ENCODE measurements at places on chromosomes 7 and 10. TPM values are rescaled to one million over a fixed set of nuclear protein-coding genes. Genes with fewer than 3 reads are reported as not detected.

The SYT15 gene
- total RNA-seq, result 3.0 TPM

The ZPBP gene
- not detected for total RNA-seq

The THAP5 gene
- total RNA-seq, result 28.4 TPM

The NEUROD6 gene
- total RNA-seq, result not detected

The ZNF117 gene
- 42.3 TPM for total RNA-seq

The ANKRD16 gene
- total RNA-seq, result 14.7 TPM

The CH25H gene
- total RNA-seq, result not detected

The ARHGAP21 gene
- total RNA-seq, result 117 TPM

The CALML3 gene
- 0.07 TPM for total RNA-seq

The NEUROG3 gene
- not detected for total RNA-seq

The PIK3AP1 gene
- total RNA-seq, result 0.25 TPM

The BRAF gene
- total RNA-seq, result 43.6 TPM

The CYP3A4 gene
- total RNA-seq, result not detected

The SPDYE2 gene
- not detected for total RNA-seq

The PARD3 gene
- 73.4 TPM for total RNA-seq

DNA sequence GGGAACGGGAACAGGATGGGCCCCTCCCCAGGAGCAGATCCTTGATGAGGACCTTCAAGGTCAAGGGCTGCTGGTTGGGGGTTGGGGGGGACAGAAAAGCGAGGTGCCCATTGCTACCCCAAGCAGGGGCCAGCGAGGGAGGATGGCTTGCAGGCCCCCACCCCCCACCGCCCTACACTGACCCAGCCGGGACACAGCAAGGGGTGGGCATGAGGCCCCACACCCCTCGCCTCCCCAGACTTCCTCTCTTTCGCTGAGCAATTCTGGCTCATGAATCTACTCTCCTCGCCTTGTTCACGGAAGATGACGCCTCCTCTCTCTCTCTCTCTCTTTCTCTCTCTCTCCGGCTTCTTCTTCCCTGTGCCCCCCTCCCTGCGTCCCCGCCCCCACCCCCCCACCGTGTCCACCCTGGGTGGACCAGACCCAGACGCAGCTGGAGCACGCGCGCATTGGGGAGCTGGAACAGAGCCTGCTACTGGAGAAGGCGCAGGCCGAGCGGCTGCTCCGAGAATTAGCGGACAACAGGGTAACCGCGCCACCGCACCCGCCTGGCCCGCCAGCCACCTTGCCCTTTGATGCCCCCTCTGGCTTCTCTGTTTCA, 81.1 kb upstream of the GTF2IRD1 start:
- DNase-seq, result no peak

DNA sequence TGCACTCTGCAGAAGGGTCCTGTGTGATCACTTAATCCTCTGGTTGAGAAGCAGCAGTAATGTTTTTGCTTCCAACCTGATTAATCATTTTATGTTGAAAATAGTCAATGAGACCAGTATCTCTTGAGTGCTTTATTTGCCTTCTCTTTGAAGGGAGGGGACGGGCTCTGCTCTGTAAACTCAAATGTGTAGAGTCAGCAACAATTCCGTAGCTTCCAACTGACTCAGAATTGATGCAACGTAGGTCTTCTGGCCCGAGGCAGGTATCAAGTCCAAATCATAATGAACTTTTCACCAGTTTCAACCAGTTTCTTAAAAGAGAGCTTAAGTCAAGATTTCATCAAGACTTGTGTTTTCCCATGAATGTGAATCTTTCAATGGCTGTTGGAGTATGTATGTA, 26.3 kb downstream of the GUSB start:
- DNase-seq, result no peak

DNA sequence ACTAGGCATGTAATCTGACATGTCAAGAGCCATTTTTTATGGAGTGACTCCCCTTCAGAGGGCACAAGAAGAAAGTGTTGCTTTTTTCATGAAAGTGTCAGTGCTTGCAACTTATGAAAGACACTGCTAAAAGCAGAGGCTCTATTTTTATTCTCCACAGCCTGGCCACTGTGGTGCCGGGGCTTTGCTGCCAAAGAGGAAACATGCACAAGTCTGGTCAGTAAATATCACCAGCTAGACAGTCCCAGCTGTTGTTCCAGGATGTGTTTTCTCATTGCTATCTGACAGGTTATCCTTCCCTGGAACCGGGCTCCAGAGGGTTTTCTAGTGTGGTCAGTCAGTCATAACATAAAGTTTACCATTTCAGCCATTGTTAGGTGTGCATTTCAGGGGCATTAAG, 180.7 kb upstream of the PITRM1 start:
- DNase-seq, result no peak

- no peak for DNase-seq
These were observed 225.2 kb upstream of the SH2B2 start for GRCh38 chr7:102061354-102061945.

DNA sequence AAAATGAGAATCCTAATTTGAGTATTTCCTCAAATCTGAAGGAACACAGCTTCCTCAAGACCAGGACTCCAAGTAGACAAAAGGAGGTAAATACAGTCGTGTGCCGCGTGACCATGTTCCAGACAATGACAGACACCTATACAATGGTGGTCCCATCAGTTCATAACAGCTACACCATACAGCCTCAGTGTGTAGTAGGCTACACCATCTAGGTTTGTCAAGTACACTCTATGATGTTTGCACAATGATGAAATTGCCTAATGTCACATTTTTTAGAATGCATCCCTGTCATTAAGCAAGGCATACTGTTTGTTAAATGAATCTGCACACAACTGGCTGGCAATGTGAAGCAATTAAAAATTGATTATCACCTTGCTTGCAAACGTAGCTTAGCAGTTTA, 107.9 kb downstream of the PROSER2 start:
- DNase-seq, result no peak

DNA sequence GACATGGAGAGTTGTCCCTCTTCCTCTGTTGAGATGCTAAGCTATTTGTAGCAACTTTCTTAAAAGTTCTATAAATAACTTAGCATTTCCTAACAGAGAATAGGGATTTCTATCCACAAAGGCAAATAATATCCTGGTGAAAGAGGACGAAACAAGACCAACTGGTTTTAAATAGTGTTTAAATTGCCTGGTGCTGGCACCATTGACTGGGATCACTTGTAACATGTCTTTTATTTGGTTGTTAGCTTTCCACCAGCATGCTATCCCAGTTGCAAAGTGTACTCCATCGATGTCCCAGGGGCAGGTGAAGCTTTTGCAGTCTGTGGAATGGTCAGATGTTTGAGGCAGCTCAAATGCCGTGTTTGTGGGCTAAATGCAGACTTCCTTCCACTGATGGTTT, 3.7 kb downstream of the SUFU start:
- no peak for DNase-seq

- DNase-seq, result no peak
These were observed 6.2 kb downstream of the BZW2 start for GRCh38 chr7:16652240-16652583.

GRCh38 chr10:122503012-122503411, 41.7 kb downstream of the HTRA1 start:
- no peak for DNase-seq

DNA sequence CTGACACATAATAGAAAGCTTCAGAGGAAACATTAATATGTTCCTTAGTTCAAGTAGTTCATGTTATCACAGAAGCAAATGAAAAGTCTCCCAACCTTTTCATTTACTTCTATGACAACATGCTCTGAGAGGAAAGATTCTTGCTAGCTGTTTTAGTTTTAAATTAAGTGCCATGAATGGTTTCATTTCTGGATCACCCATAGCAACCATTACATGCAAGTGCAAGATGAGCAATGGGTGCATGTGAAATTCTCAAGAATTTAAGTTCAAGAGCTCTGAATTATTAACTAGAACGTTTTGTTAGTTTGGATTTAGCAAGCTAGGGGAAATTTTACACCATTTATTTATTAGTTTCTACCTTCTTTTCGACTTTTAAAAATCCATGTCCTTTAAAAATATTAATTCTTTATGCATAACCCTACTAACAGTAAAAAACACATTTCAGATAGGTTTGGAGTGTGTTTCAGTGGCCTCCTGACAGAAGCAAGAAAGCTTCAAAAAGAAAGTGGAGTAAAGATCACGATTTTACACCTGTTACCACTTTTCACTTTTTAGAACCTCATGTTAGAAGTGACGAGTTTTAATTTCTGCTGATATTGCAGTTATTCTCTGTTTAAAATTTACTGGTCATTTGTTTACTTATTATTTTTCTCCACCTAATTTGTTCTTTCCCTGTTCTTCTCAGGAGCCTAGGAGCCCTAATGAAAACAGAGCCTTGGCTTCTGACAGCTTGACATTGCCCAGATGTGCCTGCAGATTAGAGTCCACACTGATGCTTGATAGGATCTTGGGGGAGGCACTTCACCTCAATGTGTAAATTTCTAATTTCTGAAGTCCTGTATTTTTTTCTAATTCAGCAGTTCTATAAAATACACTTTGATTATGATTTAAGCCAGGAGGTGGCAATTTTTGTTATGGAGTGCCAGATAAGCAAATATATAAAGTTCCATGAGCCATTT, 995.3 kb upstream of the PHF14 start:
- DNase-seq, result no peak

GRCh38 chr10:3882855-3883254, 97.8 kb upstream of the KLF6 start:
- DNase-seq, result no peak

DNA sequence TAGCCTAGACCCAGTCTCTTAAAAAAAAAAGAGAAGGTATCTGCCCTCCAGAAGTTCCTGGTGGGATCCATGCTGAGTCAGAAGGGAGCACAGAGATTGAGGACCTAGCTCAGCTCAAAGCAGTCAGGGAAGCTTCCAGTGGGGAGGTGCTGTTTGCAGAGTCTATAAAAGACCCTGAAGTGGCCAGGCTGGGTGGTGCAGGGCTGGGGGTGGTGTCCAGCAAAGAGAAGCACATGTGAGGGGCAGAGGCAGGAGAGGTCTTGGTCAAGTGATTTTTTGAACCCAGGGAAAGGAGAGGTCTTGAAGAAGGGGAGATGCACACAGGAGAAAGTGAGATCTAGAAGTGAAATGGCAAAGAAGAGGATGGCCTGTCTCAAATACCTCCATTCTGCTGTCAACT, 130.4 kb upstream of the PODXL start:
- DNase-seq, result no peak

DNA sequence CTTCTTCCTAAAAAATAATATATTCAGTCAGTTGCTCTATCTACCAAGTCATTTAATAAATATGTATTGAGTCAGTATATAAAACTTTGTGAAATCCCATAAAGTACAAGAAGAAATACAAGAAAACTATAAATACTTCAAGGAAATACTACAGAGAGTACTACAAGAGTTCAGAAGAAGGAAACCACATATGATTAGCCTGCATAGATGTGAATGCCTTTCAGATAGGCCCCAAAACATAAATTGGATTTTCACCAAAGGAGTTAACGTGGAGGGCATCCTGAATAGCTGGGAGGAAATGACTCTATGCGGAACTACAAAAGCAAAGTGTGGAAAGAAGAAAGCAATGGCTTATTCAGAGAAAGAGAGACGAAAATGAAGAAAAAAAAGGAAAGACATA, 120.1 kb downstream of the LRRN3 start:
- no peak for DNase-seq

- peak; percentile 76 for DNase-seq
These were observed 206.7 kb downstream of the KIAA1217 start for GRCh38 chr10:24415455-24416125.

GRCh38 chr10:2837674-2838073, 229.7 kb upstream of the PFKP start:
- no peak for DNase-seq

GRCh38 chr7:157021071-157021870, 10.8 kb upstream of the MNX1 start:
- DNase-seq, result no peak

DNA sequence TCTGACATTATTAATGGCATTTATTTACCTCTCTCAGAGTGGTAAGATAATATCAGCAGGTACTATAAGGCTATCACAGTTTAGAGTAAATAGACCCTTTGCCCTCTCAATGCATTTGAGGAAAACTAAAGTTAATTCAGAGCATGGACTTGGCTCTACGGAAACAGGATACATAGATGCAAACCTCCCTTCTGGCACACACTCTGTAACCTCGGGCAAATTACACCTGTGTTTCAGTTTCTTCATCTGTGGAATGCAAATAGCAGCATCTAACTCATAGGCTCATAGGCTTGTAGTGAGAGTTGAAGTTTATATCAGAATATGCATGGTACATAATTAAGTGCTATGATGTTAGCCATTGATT, 5.6 kb downstream of the RAPGEF5 start:
- DNase-seq, result no peak

DNA sequence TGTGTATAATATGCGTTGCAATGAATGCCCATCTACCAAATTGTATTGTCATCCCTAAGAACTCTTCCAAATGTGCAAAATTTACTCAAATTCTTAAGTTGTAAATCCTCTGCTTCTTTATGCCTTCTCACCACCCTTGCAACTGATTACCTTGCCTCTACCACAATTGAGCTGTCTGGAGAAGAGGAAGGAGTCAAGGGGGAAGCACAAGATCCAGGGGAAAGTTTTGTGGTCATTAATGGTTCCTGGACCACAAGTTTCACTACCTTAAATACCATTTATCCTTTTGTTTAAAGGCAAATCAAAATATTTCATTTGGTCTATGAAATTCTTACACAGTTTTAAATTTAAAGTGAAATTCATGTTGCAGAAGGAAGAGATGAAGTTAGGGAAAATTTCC, 16.7 kb downstream of the CRPPA start:
- DNase-seq, result no peak

GRCh38 chr10:16717622-16718395, 99.4 kb downstream of the RSU1 start:
- DNase-seq, result no peak

DNA sequence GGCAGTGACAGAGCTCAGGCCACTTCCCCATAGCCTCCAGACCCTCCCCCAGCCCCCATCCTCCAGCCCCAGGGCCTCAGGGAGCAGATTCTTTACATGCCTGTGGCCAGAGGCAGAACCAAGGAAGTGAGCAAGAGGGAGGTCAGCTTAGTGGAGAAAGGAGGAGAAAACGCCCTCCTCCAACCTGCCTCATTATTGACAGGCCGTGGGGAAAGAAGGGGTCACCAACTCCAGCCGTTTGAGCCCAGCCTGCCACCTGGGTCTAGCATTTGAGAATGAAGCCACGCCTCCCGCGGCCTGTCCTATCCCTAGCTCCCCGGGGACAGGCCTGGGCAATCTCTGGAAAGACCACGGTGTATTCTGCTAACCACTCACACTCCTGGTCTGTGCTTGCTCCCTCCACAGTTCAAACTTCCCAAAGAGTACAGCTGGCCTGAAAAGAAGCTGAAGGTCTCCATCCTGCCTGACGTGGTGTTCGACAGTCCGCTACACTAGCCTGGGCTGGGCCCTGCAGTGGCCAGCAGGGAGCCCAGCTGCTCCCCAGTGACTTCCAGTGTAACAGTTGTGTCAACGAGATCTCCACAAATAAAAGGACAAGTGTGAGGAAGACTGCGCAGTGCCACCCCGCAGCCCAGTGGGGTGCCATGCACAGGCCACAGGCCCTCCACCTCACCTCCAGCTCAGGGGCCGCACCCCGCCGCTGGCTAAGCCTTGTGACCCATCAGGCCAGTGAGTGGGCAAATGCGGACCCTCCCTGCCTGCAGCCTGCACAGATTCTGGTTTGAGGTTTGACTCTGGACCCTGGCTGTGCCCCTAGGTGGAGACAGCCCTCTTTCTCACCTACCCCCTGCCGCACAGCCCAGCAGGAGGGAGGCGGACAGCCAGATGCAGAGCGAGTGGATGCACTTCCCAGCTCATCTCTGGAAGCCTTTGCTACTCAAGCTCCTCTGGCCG, 14.3 kb upstream of the TRIM8 start:
- no peak for DNase-seq
